ENCODE measurements at places on chromosomes 7 and 10.
A peak's percentile ranks its signal among the peaks of the same experiment; 100 is the strongest.

- peak; percentile 45 for DNase-seq
These were observed 47.4 kb downstream of the DENND11 start for GRCh38 chr7:141654551-141654950.

DNA sequence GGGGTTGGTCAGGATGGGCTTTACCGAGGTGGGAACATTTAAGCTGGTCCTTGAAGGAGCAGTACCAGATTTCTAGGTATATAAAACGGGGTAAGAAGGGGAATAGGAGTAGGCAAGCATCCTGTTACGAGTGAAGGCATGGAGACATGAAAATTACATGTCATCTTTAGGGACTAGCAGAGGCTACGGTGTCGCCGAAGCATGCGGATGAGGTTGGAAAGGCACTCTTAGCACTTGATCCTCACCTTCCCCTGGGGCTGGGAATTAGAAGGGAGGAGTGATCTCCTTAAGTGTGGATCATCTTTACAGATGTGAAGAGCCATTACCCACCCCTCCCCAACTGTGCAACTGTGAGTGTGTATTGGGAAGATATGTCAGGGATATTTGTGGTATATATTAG is 13.8 kb upstream of the ZRANB1 start:
- DNase-seq = no peak

GRCh38 chr10:113168584-113168983 is 218.5 kb downstream of the TCF7L2 start:
- no peak for DNase-seq

- peak; percentile 62 for DNase-seq
These were observed 872.4 kb downstream of the LRMDA start for GRCh38 chr10:76303682-76304316.

- DNase-seq = no peak
These were observed 818.6 kb upstream of the IGFBP3 start for GRCh38 chr7:46739518-46740234.
